ENCODE measurements at places on chromosomes 6 and 20. TPM values are rescaled to one million over a fixed set of nuclear protein-coding genes. Genes with fewer than 3 reads are reported as not detected.

Gene PKIB
- 0.53 TPM for polyA plus RNA-seq

Gene SLC9A8
- polyA plus RNA-seq = 6.4 TPM

Gene WFDC11
- polyA plus RNA-seq = not detected

Gene PRPH2
- polyA plus RNA-seq = 0.29 TPM

Gene TNF
- 4.7 TPM for polyA plus RNA-seq

Gene BRPF3
- polyA plus RNA-seq = 5.3 TPM

Gene CAPN11
- not detected for polyA plus RNA-seq

Gene UBD
- polyA plus RNA-seq = not detected

Gene TTBK1
- not detected for polyA plus RNA-seq

Gene EYS
- 0.11 TPM for polyA plus RNA-seq

Gene DACT2
- polyA plus RNA-seq = not detected
